ENCODE measurements at places on chromosomes 12 and 14.

- DNase-seq: no peak
Observed at GRCh38 chr14:98694541-98694940, 577.5 kb downstream of the BCL11B start.

- DNase-seq: no peak
Observed at GRCh38 chr14:50530358-50530757, 2.0 kb downstream of the MAP4K5 start.

- DNase-seq: no peak
Observed at GRCh38 chr12:110575326-110575725, 7.8 kb downstream of the PPTC7 start.

DNA sequence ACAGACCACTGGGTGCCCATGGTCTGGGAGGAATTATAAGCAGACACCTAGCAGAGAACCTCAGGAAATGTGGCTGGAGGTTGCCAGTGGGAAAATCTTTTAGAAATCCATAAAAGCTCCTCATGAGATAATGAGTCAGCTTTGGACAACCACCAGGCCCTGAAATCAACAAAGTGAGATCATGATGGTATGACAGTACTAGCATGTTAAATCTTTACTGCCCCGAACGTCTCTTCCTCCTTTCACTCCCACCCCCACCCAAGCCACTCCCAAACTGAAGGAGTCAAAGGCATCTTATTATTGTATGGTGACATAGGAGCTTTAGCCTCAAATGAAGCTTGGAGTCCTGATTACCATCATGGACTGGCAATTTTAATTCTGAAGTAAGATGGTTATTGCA, 240.0 kb downstream of the DIO2 start:
- DNase-seq: peak; percentile 67

DNA sequence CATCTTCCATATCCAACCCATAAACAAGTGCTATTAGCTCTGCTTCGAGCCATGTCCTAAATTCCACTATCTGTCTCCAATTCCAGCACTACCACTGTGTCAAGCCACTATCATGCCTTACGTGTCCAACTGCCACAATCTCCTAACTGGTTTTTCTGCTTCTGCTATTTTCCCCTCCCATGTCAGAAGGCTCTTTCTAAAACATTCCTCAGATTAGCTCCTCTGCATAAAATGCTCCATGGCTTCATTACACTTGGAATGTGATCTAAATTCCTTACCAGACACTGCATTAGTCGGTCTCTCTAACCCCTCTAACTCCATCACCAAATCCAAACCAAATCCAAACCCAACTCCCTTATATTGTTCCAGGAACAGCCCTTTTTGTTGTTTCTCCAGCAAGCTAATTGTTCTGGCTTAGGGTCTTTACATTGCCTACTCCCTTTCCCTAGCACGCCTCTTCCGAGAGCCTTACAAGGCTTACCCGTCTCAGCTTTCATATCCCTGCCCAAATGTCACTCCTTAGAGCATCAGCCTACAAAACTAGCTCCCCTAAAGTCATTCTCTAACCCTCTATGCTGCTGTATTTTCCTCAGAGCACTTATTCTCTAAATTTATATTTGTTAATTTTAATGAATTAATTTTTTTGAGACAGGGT, 139.7 kb downstream of the HELB start:
- no peak for DNase-seq

- no peak for DNase-seq
Observed at GRCh38 chr14:20687362-20688166, 1.0 kb upstream of the ANG start.

DNA sequence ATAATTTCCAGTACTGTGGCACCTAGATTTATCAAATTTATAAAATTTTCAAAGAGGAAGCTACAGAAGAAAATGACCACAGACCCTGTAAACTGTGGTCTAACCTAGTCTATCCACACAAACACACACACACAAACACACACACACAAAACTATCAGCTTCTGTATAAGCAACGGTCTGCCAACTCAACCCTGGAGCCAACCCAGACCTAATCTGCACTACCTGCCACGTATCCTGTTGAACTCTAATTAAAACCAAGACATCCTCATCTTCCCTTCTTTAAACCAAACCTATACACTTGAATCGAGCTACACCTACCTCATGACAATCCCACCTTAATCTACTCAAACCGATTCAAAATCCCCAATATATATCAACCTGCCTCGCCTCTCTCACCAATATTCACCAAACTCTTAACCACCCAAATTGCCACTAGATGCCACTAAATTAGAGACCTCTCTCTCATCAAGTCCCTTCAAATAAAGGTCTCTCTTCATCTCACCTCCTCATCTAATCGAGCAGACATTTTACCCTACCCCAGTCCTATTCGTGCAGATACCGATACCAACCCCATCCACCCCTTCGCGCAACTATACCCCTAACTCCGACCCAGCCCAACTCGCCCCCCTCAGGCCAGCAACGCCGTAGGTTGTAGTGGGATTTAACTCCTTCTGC, 808 bp downstream of the ACIN1 start:
- DNase-seq: no peak

Measured in GM04504 (cell line).